ENCODE measurements at places on chromosomes 2 and 18. TPM values are rescaled to one million over a fixed set of nuclear protein-coding genes. Genes with fewer than 3 reads are reported as not detected.

Gene SGPP2
- not detected for total RNA-seq

Gene SERPINB11
- not detected for total RNA-seq

Gene MARS2
- total RNA-seq: 13.6 TPM

Gene DPP10
- not detected for total RNA-seq

Gene C2orf81
- total RNA-seq: 0.48 TPM

Gene ATP6V1B1
- 1.6 TPM for total RNA-seq

Gene ALK
- total RNA-seq: 56.4 TPM

Gene IL36G
- total RNA-seq: not detected

Gene BMP10
- 0.08 TPM for total RNA-seq
